ENCODE measurements at places on chromosomes 3 and 15. TPM values are rescaled to one million over a fixed set of nuclear protein-coding genes. Genes with fewer than 3 reads are reported as not detected.

GRCh38 chr3:47579875-47580274, 1.2 kb upstream of the CSPG5 start:
- ATAC-seq: no peak

DNA sequence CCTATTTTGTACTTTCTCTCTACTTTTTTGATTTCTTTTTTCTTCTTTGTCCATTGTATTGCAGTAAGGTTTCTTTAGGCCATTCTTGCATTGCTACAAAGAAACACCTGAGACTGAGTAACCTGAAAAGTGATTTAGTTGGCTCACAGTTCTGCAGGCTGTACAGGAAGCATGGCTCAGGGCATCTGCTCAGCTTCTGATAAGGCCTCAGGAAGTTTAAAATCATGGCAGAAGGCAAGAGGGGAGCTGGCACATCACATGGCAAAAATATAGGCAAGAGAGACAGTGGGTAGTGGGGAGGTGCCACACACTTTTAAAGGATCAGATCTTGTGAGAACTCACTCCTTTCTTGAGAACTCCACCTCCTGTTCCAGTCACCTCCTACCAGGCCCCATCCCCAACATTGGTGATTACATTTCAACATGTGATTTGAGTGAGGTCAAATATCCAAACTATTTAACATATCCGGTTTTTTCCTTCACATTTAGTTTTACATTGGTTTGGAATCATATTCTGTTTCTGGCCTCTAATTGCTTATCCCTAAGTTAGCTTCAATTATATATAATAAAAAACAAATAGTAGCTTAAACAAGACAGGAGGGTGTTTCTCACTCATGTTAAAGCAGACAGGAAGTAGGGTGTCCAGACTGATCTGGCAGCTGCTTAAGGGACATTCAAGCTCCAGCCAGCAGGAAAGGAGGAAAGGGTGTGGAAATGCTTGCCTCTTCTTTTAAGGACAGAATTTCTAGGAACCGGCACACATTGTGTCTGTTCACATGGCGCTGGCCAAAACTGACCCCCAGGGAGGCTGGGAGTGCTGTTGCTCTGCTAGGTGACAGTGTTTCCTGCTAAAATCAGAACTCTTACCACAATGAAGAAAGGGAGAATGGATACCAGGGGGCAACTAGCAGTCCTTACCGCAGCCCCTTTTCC, 28.8 kb upstream of the SKOR1 start:
- ATAC-seq: no peak

DNA sequence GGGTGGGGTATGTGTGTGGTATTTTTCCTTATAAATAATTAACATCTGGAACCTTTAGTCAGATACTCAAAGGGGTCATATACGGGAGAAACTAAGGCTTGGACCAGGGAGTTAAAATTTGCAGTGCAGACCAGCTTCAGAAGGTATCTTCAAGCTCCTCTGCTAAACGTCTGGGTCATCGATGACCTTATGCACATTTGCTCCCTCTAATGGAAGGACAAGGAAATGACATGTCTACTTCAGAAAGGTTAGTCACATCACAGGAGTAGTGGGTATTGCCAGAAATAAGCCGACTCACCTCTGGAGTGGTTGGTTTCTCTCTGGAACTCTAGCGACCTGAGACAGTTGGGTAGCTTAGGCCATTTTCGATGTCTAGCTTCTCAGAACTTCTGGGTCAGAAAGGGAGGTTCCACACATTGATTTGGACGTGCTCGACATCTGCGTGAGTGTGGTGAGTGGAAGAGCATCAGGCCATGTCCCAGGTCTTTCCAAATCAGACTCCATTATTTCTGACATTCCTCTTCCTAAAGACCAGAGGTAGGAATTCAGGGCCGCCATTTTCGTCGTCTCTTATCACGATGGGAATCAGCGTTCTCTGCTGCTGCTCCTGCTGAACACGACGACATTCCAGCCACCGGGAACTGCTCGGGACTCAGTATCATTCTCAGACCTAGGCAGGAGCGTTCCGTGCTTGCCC, 31.8 kb upstream of the RASA2 start:
- ATAC-seq: peak; percentile 61

DNA sequence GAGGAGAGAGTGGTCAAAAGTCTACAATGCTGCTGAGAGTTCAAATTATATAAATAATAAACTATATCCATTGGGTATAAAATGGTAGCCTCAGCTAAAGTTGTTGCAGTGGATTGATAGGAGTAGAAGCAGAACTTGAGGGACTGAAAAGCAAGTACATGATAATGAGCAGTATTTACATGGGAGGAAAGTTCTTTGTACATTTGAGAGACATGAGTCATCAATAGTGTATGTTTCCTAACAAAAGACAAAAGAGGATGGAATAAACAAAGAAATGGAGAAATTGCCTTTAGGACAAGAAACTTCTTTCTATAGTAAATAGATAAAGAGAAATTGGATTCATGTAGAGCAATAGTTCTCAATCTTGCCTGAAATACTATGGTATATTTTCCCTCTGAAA, 110.0 kb upstream of the PLSCR5 start:
- no peak for ATAC-seq

DNA sequence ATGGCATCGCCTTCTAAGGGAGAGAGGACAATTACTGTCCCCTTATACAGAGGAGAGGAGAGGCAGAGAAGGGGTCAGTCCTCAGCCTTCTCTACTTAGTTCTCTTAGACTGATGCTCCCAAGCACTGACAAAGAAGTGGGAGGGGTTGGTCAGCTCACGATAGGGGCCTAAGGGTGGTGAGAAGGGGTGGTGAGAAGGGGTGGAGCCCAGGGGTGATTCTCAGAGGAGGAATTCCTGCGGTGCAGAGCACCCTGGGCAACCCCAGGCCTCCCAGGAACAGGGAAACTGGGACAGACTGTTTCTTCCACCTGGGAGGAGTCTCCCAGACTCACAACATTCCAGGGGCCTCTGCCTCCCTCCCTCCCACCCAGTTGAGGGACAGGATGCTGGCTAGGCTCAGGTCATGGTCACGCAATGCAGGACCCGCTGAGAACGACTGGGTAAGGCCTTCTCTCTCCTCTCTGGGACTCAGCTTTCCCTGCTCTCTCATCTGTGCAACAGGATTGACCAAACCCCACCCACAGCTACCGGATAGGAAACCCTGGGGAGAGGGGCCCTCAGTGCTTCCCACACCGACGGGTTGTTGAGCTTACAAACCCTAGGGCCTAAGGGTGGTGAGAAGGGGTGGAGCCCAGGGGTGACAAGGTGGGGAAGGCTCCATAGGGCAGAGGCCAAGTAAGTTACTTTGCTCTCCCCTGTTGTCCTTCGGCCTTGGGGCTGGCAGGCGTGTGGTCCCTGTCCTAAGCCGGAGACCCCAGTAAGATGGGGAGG, 1.5 kb downstream of the TPRA1 start:
- peak; percentile 3 for ATAC-seq

TNK2 gene
- 7.1 TPM for total RNA-seq

DNA sequence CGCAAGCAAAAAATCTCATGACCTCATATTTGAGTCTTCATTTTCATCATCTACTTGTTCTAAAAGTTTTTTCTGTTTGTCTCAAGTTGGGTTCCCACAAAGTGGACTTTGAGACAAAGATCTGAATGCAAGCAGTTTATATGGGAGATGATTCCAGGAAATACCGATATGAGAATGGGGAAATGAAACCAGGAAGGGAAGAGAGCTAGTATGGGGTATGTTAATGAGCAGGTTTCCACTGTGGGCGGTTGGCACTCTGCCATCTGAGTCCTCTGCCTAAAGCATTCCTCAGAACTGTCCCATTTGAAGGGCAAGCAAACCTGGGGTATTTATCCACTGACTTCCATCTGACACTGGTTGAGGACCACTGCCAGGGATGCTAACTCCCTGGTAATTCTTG, 8.8 kb downstream of the ADPRH start:
- ATAC-seq: peak; percentile 36

- no peak for ATAC-seq
These were observed 1.4 kb upstream of the SEC13 start for GRCh38 chr3:10322352-10322710.

TMEM212 gene
- not detected for total RNA-seq

NUSAP1 gene
- total RNA-seq: 140 TPM

BCL2A1 gene
- total RNA-seq: not detected

GRCh38 chr3:125375950-125376679, 990 bp upstream of the ZNF148 start:
- ATAC-seq: no peak

ZNF501 gene
- 1.7 TPM for total RNA-seq

DNA sequence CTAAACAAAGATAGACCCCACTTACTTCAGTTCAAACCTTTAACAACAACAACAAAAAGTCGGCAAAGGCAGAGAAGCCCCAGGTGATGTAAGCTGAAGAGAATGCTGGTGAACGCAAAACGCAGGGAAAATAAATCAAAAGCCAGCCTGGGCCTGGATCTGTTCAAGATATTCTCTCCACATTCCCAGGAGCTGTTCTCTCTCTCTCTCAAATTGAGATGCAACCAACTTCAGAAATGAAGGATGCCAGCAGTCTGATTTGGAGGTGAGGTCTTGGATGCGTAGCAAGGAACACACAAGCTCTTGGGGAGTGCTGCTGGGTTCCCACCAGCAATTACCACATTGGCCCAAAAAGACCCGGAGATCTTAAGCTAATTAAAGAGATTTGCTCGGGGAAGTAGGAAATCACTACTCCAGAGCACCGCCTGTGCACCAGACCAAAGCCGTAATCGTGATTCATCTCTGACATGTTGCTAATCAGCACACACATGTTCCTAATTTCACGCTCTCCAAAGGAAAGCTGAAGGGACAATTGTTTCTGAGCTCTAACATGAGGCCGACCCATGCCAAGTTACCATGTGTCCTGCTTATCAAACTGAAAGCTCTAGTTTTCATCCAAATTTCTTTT, 37.1 kb downstream of the IL17RD start:
- peak; percentile 42 for ATAC-seq

NRROS gene
- total RNA-seq: 1.2 TPM

GRCh38 chr15:62605282-62605681, 437.3 kb upstream of the TPM1 start:
- ATAC-seq: no peak

PLSCR5 gene
- 0.19 TPM for total RNA-seq

- no peak for ATAC-seq
These were observed 102.2 kb downstream of the CD47 start for GRCh38 chr3:107988460-107989175.

- ATAC-seq: no peak
These were observed 137.9 kb downstream of the PDCD6IP start for GRCh38 chr3:33936171-33936920.

GRCh38 chr3:171176244-171176933, 149.9 kb upstream of the SLC2A2 start:
- no peak for ATAC-seq

- ATAC-seq: no peak
These were observed 184.7 kb upstream of the POU1F1 start for GRCh38 chr3:87461036-87461435.

GRCh38 chr3:66400411-66401156, 100.2 kb downstream of the LRIG1 start:
- no peak for ATAC-seq

DNA sequence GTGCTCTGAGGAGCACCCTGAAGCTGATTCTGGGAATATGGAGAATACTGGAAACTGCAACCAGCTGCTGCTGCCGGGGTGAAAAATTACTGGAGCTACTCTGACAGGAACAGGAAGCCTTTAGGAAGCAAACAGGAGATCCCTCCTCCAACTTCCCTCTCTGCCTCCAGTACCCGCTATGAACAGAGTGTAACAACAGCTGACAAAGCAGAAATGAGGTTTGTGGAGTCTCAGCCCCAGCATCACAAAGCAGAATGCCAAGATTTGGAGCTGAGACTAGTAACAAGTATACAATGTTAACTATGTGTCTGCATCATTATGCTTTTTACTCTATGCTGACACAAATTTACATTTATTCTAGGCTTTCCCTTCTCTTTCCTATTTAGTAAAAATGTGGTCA, 22.7 kb upstream of the PIAS1 start:
- ATAC-seq: no peak

DNA sequence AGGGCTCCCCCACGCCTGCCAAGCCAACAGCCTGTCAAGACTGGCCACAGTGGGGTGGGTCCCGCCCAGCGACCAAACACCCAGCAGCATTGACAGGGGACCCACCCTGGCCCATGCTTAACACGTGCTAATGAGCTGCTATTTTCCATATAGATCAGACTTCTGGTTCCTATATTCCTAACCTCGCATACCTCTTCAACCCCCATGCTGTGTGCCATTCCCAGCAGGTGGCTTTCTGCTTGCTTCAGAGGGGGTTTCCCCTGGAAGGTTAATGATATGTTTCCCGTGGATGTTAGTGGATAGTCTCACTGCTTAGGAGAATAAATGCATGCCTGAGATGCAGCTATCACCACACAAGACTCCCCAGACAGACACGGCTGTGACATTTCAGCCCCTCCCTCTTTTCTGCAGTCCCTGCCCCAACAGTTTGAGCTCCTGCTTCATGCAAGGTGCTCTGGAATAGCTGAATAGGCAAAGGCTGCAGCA, 37.9 kb upstream of the MGLL start:
- ATAC-seq: peak; percentile 42

SPRED1 gene
- total RNA-seq: 32.8 TPM

SEMA3G gene
- total RNA-seq: 0.49 TPM

STRIT1 gene
- 0.81 TPM for total RNA-seq

DNA sequence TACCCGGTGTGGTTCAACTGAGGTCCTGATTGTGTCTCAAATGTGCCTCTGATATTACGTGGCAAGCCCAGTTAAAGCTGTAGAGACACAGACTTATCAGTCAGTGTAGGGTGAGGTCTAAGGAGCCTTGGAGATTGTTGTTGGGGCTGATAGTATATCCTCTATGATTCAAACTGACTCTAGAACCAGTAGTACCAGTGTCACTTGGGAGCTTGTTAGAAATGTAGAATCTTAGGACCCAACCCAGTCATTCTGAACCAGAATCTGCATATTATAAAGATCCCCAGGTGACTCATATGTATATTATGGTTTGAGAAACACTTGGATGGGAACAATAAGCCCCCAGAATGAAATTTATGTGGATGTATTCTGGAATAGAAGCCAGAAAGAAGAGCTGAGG, 83.5 kb downstream of the PIK3R4 start:
- ATAC-seq: peak; percentile 82

GRCh38 chr3:57646723-57647122, 46.2 kb downstream of the DENND6A start:
- ATAC-seq: no peak

DNA sequence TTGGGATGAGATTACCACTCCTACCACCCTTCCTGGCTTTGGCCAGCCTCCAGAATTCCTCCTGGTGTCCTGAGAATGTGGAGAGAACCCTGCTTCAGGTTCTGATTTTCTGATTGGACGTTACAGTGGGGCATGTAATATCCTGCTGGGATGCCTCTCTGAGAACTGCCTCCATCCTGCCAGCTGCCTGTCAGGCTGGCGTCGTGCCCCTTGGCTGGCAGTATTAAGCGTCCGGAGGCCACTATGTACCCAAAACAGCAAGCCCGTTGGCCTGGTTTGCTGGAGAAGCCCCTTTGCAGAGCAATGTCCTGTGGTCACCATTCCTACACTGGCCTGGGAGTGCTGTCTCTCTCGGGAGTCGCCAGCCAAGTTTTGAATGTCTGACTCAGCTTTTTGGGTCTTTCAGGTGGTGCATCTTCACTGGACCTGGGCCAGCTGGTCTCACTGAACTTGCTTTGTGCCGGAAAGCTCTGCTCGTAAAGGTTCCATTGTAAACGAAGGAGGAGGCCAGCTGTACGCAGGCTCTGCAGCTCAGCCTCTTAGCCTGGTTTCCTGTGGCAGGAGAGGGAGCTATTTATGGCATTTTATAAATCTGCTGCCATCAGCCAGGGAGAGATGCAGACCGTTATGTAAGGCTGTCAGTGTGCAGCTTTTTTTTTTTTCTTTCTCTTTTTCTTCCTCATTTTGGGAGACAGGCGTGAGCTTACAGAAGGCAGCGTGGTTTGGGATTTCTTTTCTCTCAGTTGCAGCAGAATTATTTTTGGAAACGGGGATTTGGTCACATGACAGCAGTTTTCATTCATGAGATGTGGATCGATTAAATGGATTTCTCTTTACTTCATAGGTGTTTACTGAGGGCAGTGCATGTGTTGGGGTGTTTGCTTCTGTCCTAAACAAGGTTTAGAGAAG, 19.0 kb upstream of the TRAK1 start:
- ATAC-seq: peak; percentile 83
